ENCODE measurements at places on chromosomes 12 and 14.
A peak's percentile ranks its signal among the peaks of the same experiment; 100 is the strongest.

- DNase-seq = no peak
Observed at GRCh38 chr14:102545461-102546265, 36.1 kb upstream of the ANKRD9 start.

GRCh38 chr14:36588788-36589187, 6.4 kb upstream of the NKX2-8 start:
- no peak for DNase-seq

- DNase-seq = no peak
Observed at GRCh38 chr12:25041006-25041741, 92.3 kb upstream of the BCAT1 start.

GRCh38 chr12:123114304-123115083, 36.4 kb downstream of the PITPNM2 start:
- no peak for DNase-seq

DNA sequence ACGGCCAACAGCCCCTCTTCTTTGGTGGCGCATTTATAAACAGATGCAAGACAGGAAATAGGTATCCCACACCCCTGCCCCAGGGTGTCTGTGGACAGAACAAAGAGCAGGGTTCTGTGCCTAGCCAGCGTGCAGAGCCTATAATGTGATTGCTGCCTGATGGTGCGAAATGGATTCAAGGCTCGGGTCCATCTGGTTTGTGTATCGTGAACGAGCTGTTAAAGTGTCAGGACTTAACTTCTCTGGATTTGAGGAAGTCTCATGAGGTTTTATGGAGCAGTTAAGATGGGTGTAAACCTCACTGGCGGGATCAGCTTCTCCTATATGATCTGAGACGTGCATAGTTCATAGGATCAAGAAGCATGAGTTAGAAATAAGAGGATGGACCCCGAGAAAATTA, 388.7 kb upstream of the TBX3 start:
- DNase-seq = no peak

- DNase-seq = no peak
Observed at GRCh38 chr12:107590413-107590812, 95.2 kb upstream of the PWP1 start.

- DNase-seq = no peak
Observed at GRCh38 chr14:100102156-100102785, 37.0 kb downstream of the EVL start.

DNA sequence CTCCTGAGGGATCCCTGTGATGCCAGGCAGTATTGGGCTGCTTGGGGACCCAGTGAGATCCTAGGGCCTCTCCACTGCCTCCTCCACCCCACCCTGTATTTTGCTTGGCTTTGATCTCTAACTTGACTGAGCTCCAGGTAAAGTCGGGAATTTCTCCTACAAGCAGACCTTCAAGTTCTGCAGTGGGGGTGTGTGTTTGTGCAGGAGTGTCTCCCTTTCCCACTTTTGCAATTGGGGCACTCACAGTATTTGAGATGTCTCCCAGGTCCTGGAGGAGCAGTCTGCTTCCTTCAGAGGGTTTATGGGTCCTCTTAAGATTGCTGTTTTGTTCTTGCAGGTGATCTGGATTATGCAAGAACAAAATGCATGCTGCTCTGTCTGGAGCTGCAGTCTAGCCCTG, 68.9 kb downstream of the ALG10B start:
- DNase-seq = no peak

- DNase-seq = peak; percentile 35
Observed at GRCh38 chr14:70567791-70568190, 32.7 kb downstream of the MED6 start.

DNA sequence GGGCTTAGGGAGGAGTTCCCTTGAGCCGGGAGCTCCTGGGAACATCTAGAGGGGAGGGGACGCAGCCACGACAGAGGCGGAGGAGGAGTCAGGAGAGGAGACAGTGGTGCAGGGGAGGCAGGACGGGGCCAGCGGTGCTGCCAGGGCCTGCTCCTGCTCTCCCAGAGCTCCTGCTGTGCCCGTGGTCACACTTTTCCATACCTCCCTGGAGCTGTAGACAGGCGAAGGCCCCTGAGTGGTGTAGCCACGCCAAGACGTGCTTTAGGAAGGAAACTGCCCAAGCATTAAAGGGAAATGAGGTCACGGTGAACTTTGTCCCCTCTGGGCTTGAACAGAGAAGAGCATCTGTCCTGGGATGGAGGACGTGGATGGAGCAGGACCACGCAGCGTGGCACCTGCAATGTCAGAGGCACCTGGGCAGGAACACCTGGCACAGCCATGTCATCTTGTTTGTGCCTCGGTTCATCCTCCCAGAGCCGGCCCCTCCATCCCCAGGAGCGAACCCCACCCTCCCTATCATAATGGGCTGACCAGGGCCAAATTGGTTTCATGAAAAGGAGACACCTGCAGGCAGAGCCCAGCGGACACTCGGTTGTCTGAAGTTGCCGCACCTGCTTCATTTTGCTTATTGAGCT, 239.5 kb upstream of the SFSWAP start:
- DNase-seq = no peak

All from activated T-cell treated with anti-CD3 and anti-CD28 coated beads, Interleukin-2, amount 50 U/mL, for 48 hours (primary cell).